ENCODE measurements at places on chromosomes 5 and 9.

DNA sequence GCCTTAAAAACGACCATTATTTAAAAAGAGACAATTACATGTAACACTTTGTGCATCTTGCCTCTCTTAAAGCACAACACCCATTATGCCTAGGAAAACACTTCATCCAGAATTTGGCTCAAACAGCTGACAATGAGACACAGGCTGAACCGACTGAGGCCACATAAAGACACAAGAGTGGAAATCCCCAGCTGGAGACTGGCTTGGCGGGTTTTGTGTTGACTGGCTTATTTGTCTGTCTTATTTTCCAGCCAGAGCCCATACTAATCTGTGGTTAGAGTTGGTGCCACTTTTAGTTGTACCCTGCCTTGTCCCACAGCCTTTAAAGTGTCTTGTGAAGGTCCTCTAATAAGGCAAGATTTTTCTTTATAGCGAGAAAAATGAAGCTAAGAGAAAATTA lies 21.2 kb downstream of the TRIM14 start:
- no peak for DNase-seq

GRCh38 chr5:1106385-1107166 lies 5.3 kb downstream of the SLC12A7 start:
- no peak for DNase-seq

- DNase-seq: no peak
These were observed 152.7 kb upstream of the ADRA1B start for GRCh38 chr5:159763562-159763961.

- DNase-seq: no peak
These were observed 63.5 kb downstream of the ENC1 start for GRCh38 chr5:74576941-74577456.

DNA sequence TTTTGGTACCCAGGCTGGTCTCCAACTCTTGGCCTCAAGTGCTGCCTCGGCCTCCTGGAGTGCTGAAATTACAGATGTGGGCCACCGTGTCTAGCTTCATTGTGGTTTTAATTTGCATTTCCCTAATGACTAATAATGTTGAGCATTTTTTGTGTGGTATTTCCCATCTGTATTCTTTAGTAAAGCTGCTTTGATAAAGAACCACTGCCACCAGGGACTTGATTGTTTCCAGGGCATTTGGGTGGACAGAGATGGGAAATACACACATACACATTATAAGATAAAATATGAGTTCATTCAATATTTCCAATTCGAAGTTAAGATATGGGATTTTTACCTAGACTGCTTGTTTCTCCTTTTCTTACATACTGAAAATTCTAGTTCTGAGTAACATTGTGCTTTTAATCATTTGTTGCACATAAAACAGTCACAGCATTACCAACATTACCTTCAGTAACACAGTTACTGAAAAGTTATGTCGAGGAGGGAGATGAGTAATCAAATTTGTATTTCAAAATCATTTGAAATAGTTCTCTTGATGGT lies 28.9 kb downstream of the HABP4 start:
- no peak for DNase-seq

DNA sequence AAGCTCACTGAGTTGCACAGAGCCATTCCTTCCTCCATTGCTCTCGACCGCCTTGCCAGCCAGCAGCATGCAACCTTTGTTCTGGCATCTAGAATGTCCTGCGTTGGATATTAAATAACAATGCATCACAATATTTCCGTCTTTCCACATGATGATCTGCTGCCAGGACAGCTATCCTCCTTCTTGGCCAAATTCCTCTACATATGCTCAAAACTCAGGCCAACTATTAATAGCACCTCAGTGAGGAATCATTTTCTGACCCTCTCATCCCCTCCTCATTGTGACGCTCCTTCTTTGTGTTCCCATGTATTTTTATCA lies 128.6 kb downstream of the MYO10 start:
- no peak for DNase-seq

GRCh38 chr9:110762783-110763182 lies 94.2 kb downstream of the MUSK start:
- DNase-seq: no peak

DNA sequence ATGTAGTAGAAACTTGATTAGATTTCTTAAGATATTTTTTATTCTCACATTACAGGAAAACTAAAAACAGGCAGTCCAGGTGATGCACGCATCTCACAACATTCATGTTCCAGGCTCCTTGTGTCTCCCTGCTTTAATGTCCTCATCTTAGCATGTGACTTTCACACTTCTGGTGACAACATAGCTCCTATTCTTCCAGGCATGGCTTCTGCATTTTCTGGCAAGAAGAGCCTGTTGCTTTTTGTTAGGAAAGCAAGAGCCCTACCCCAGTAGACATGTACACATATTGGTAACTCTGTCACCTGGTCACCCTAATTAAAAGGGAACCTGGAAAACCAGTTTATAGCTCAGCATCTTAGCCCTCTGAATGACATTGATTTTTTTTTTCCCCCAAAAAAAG lies 92.5 kb downstream of the PPIC start:
- DNase-seq: no peak

DNA sequence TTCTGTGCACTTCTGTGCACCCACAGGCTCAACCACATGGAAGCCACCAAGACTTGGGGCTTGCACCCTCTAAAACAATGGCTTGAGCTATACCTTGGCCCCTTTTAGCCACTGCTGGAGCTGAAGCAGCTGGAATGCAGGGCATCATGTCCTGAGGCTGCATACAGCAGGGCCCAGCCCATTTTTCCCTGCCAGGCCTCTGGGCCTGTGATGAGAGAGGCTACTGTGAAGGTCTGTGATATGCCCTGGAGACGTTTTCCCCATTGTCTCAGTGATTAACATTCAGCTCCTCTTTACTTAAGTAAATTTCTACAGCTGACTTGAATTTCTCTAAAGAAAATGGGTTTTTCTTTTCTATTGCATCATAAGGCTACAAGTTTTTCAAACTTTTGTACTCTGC lies 134.0 kb upstream of the EGFLAM start:
- DNase-seq: no peak

- DNase-seq: no peak
These were observed 98.7 kb upstream of the IFNE start for GRCh38 chr9:21580636-21581378.

GRCh38 chr5:14873093-14873492 lies 1.5 kb upstream of the ANKH start:
- DNase-seq: no peak

DNA sequence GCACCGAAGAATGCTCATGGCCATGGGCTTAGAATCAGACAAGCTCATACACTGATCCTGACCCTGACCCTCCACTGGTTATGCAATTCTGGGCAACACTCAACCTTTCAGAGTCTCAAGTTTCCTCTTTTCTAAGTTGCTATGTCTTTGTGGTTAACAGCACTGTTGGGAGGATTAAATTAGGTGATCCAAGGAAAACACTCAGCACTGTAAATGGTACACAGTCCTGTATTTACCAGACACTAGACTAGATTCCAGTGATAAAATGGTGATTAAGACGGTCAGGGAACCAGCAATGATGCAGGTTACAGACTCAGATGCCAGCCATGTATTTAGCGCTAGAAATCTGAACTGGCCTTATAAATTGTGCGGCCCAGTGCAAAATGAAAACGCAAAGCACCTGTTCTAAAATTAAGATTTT lies 8.1 kb downstream of the ARL15 start:
- DNase-seq: no peak

- no peak for DNase-seq
These were observed 16.5 kb downstream of the GARNL3 start for GRCh38 chr9:127280880-127281660.

GRCh38 chr5:127014573-127014972 lies 15.8 kb downstream of the MARCHF3 start:
- DNase-seq: no peak

GRCh38 chr5:95327211-95327610 lies 42.3 kb upstream of the MCTP1 start:
- no peak for DNase-seq

DNA sequence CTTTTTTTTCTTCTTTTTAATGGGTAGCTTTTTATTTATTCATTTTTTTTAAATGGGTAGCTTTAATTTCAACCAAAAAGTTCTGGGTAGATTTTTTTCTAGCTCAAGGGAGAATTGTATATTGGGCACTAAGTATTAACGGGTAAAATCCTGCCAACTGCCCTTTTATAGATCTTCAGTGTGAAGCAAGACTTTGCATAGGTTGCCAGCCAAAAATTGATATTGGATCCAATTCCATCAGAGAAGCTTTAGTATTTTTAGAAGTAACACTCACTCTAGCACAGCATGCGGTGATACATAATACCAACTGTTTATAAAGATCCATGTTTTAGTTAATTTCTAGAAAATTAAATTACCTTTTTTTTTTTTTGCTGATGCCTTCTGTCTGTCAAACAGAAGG lies 49.8 kb downstream of the SH3GL2 start:
- DNase-seq: no peak

DNA sequence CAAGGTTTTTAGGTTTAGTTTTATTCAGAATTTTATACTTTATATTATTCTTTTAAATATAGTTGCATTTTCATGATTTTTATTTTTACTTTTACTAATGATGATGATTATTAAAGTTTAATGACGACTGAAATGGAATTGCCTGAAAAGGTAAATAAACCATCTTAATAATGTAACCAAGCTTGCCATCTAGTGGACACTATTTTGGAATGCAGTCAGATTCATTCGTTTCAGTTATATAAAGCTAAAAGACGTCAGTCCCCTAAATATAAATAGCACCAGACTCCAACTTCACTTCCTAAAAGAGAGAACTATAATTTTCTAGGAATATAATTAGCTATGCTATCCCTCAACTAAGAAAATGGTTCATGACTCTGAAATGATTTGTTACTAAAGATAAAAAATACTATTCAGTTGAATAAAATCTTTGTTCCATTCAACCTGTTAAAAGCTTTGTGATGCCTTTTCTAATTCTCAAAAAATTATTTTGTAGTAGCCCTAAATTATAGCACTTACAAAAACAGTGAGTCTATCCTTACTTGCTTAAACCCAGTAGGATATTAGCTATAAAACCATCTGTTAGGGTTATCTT lies 19.9 kb downstream of the ABITRAM start:
- DNase-seq: no peak

- DNase-seq: no peak
These were observed 272.6 kb upstream of the TUT7 start for GRCh38 chr9:86626802-86627201.

DNA sequence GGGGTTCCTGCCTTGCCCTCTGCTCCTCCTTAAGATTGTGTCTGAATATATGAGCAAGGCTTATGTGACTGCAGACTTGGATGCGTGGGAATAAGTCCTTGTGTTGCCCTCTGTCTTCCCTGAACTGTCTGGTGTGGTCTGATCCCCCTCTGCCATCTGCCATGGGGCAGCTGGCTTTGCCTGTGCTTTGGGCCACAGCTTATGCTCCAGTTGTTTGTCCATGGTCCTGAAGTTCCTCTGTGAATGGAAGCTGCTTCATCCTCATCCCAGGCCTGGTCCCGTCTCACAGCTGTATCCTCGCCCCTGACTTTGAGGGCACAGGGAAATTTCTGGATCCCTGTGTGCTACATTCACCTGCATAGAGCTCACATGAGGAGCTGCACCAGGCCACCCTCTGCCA lies 14.7 kb downstream of the IL31RA start:
- DNase-seq: no peak

DNA sequence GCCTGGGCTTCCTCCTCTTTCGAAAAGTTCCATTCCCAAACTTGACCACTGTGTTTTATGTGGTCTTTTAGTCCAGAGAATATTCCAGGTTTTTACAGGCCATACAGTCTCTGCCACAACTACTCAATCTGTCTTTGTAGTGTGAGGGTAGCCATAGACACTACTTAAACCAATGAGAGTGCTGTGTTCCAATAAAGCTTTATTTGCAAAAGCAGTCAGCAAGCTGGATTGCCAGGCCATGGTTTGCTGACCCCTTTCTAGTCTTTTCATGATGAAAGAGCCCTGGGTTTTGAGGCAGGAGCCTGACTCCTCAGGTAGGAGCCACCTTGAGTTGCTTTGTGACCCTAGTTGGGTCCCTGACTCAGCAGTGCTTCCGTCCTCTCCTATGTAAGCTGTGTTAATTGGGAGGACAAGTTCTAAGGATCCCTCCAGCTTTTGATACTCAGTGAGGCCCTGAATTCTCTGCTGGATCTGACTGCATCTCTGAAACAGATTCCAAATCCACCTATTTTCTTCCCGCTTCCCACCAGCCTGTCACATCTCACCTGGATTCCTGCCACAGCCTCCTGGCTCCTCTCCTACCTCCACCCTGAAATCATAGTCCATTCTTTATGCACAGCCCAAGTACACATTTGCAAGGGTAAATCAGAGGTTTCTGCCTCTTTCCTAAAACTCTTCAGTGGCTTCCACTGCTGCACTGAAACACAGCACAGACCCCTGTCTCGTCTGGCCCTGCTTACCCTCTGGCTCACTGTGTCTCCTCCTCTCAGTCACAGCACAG lies 13.5 kb downstream of the GALNT10 start:
- no peak for DNase-seq

GRCh38 chr5:6604946-6605345 lies 27.9 kb downstream of the NSUN2 start:
- DNase-seq: no peak

GRCh38 chr5:130652176-130652575 lies 512.9 kb downstream of the HINT1 start:
- no peak for DNase-seq

- DNase-seq: no peak
These were observed 26.7 kb downstream of the FAM170A start for GRCh38 chr5:119656023-119656422.

GRCh38 chr5:143206196-143207053 lies 197.1 kb downstream of the NR3C1 start:
- DNase-seq: no peak
